ENCODE measurements at places on chromosomes 16 and 17.

GRCh38 chr17:58411408-58411894, 5.9 kb downstream of the RNF43 start:
- no peak for DNase-seq

- DNase-seq = no peak
These were observed 129.5 kb downstream of the CDH13 start for GRCh38 chr16:82756283-82756599.

GRCh38 chr16:28985211-28986041, 574 bp downstream of the LAT start:
- DNase-seq = no peak

DNA sequence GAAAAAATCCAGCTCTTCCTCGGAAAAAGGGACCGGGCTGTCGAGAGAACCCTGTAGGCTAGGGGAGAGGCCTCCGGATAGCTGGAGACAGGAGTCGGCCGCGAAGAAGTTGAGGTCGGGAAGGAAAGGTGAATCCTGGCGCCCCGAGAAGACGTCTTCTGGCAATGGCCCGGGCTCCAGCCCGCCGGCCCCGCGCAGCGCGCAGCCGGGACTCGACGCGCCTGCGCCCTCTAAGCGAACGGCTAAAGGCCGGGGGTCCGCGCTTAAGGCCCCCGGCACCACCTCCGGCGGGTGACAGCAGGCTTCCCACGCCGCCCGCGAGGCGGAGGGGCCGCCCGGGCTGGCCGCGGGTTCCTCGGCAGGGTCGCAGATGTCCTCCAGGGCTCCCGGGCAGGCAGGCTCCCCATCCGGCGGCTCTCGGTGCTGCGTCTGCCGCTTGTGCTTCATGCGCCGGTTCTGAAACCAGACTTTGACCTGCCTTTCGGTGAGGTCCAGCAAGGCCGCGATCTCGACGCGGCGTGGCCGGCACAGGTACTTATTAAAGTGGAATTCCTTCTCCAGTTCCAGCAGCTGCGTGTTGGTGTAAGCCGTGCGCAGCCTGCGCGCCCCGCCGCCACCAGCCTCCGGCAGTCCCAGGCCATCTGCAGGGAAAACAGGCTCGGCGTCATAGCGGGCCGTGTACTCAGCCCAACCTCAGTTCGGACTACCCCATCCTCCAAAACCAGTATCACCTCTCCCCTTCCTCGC, 1.6 kb downstream of the HOXB2 start:
- no peak for DNase-seq

GRCh38 chr17:27453471-27453870, 2.8 kb upstream of the KSR1 start:
- DNase-seq = no peak

GRCh38 chr16:73176577-73177013, 128.7 kb upstream of the ZFHX3 start:
- no peak for DNase-seq

DNA sequence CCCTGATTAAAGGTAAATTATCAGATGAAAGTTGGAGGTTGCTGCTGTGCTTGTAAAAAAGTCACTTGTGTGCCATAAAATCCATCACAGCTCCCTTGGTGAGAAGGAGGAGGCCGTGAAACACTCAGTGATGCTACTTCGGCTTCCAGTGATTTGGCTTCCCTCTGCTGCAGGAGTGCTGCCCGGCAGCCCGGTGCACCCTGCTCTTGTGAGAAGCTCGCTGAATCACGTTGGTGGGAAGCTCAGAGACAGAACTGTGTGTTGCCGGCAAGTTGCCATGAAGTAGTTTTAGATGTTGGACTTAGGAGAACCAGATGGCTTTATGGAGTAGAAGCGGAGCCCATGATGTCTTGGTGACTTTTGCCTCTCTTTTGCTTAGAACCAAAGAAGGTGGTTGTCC, 33.3 kb downstream of the MSI2 start:
- no peak for DNase-seq
